ENCODE measurements at places on chromosomes 2 and 18.

GRCh38 chr2:170812710-170813600 lies 3.7 kb upstream of the GAD1 start:
- DNase-seq = no peak

DNA sequence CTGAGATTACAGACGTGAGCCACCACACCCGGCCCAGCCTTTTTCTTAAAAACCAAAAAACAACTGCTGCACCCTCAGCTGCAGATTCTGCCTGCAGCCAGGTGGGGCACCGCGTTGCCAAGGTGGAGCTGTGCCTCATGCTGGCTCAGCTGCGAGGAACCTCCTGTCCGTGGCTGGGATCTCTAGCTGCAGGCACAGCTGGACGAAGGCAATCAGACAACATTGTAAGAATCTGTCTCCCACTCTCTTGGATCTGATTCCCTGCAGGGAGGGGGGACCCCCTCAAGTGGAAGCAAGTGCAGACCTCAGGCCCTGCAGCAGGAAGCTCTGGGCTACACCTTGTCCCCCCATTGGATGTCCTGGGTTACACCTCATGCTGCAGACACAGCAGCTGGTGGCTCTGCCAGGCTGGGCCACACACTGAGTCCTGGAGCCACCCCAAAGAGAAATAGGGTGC lies 24.1 kb downstream of the CIDEA start:
- no peak for DNase-seq

- no peak for DNase-seq
Observed at GRCh38 chr18:13259701-13260100, 41.1 kb downstream of the LDLRAD4 start.

DNA sequence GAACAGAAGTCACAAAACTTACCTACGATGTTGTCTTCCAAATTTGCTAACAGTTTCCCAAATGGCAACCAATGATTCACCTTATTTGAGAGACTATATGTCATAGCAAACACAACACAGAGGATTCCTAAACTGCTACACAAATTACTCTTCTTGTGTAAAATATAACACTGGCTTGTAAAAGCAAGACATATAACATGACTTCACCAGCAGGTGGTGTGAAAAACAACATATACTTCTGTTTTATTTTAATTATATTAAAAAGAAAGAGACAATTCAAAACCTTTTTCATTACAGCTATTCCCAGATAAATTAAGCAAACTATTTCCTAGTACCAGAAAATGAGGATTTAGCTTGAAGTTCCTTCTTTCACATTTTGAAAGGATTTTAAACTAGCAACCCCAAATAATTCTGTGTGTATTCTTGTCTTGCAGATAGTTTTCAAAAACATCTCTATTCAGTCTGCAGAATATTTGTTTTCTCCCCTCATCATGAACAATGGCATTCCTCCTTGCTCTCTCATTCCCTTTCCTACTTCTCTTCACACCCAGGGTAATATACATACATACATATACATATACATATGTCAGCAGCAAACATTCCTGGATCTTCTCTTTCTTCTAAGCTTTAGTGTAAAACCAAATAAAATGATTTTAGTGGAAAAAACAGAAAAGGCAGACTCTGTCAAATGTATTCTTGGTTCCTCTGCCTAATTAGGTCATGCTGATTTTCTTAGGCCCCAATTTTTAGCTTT lies 62.1 kb downstream of the SCN3A start:
- no peak for DNase-seq

DNA sequence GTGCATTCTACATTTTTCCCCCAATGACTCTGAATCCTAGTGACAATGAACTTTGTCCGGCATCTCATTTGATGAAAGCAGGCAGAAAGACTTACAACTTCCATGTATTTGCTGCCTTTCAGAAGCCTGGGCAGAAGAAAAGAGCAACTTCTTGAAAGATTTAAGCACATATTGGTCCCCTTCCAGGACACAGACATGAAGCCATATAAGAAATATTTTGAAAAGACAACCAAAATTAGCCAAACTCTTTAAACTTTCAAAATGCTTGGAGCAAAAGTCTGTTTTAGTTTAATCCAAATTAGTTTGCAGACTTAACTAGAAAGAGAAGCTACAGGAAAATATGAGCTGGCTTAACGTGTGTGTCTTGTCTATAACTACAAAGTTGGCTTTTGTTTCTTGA lies 492.5 kb downstream of the NR4A2 start:
- DNase-seq = no peak

GRCh38 chr2:73987109-73987947 lies 2.6 kb downstream of the TET3 start:
- no peak for DNase-seq

GRCh38 chr18:4405965-4406364 lies 49.1 kb downstream of the DLGAP1 start:
- no peak for DNase-seq

- no peak for DNase-seq
Observed at GRCh38 chr2:237786936-237787335, 11.6 kb upstream of the RBM44 start.

DNA sequence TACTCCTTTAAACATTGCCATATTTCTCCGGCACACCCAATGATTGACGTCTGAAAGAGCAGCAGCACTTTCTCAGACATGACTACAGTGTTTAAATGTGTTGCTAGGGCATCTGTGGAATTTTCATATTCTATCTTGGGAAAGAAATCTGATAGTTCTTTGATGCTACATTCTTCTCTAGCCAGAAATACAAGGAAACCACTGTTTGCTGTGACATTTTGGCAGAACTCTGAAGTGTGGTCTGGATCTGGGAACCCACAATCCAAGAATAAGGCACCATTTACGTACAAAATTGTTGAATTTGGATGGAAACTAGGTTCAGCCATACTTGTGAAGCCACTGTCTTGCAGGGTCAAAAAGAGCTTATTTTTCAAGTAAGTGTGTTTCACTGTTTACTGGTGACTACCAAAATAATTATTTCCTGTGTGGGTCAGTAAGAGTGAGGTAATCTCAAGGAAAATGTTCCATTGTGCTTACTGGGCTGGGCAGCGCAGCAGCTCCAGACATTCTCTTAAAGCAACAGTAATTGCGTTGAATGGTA lies 21.3 kb upstream of the CD28 start:
- no peak for DNase-seq

- DNase-seq = no peak
Observed at GRCh38 chr2:100126201-100126600, 16.2 kb downstream of the AFF3 start.

- DNase-seq = peak; percentile 80
Observed at GRCh38 chr18:79395761-79396404, at the start of gene NFATC1. NFATC1 (plus strand) TSS chr18:79395930; CDS start chr18:79396225, 295 bp downstream.

DNA sequence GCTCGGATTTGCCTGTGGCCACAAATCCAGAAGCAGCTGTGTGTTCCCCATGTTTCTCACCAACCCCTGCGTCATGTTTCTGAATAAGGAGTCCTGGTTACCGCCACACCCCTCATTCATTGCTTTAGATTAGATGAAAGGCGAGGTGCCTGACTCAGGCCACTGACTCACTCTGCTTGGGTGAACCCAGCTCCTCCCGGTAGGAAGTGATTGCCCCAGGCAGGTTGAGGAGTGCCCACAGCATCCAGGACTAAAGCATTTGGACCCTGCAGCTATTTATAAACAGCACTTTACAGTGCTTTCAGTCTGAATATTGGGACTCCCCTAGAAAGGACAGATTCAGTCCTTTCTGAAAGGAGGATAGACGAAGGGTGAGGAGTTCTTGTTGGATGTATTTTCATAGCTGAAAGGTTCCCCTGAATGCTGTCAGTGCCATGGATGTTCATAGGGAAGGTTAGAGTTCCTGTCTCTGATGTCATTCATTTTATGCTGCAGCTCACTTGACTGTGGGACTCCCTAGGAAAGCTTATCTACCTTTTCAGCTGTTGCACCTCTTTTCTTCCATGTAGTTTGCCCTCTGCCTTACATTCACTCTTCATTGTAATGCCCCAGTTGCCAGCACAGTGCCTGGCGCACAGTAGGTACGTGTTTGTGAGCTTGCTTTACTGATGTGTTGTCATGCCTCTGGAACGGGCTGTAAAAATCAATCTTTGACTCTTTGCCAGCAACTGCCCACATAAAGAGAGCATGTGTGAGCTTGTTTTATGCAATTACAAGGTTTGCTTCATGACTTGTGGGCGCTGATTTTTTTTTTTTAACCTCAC lies 14.9 kb downstream of the ITGA6 start:
- peak; percentile 67 for DNase-seq

DNA sequence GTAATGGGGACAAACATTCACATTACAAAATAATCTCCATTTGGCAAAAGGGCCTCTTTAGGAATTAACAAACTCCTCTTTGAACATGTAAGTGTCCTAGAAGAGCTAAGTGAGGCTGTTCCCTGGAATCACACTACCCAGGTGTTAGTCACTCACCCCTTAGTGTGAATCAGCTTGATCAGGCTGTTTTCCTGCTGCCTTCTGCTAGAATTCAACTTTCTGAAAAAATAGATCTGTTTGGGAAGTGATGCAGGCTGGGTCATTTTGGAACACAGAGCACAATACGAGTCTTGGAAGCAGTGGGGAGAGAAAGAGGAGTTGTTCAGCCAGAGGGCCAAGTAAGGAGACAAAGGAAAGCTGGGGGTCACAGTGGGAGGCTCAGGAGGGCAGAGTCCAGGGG lies 40.0 kb downstream of the TTC32 start:
- DNase-seq = no peak

DNA sequence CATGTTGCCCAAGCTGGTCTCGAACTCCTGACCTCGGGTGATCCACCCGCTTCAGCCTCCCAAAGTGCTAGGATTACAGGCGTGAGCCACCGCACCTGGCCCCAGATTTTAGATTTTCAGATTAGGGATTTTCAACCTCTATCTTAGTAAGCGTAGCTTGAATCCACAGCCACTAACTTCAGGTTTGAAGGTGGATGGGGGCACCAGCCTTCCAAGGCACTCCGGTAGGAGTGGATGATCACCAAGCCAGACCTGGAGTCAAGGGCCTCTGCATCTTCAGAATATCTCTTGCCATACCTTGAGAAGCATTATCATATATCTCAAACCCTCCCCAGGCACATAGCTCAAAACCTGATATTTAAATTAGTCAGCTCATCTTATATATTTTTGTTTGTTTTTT lies 17.9 kb downstream of the GALM start:
- no peak for DNase-seq

DNA sequence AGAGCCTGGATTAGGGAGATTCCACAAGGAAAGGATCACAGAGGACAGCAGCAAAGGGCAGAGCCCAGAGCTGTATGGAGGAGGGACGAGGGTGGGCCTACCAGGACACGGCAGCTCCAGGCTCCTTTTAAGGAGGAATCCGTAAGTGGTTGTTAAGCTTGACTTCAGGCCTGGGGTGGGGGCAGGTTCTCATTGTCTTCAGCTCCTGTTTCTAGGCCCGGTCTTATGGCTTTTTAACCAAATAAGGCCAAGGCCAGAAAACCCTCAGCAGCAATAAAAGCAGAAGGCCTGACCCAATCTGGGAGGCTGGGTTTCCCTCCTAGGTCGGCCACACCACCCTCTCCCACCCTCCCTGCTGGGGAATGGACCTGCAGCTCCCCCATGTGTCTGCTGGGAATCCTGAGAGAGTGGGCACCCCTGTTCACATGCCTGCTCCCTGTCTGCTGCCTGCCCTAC lies 111.2 kb downstream of the PLB1 start:
- no peak for DNase-seq

DNA sequence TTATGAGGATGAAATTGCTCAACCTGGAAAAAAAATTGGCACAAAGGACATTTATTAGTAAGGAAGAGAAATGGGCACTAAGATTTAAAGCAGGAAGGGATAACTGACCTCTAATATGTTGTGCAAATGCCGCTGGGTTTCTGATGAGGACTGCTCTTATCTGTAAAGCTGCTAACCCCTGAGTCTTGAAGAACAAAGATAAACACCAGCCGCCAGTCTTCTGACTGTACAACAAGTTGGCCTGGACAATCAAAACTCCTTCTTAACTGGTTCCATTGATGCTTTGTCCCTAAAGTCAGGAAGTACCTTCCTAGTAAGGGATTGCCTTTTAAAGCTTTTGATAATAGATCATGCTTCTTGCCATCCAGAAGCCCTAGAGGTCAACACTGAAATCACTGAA lies 301.8 kb downstream of the TRIB2 start:
- no peak for DNase-seq

- DNase-seq = no peak
Observed at GRCh38 chr2:62672601-62673000, 32.9 kb upstream of the EHBP1 start.

- DNase-seq = no peak
Observed at GRCh38 chr2:103788951-103789350, 1027.1 kb downstream of the TMEM182 start.

DNA sequence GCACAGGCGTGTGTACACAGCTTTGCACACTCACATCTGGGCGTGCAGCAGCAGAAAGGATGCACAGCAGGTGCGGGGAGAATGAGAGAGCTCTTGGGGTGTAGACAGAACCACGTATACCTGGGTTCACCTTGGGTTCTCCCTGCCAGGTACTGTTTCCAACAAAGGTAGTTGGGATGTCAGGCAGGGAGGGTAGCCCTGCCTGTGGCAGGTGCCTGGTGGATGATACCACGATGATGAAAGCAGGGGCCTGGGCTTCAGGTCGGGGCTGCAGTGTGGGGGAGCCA lies 6.5 kb upstream of the ARID5A start:
- DNase-seq = no peak

DNA sequence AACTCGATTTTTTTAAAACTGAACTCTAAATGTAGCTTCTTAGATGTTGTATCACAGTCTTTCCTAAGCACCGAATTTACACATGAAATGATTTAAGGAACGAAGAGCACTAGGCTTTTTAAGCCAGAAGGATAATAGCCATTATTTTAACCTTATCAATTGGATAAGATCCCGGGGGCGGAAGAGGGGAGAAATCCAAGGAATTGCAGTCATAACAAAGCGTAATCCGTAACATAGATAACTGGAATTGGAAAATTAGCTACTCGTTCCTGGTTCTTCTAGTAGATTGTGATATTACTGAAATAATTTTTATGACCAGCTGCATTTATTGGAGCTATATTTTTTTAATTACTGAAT lies 988 bp upstream of the KANSL1L start:
- DNase-seq = no peak

GRCh38 chr18:58095222-58095621 lies 51.2 kb downstream of the NEDD4L start:
- no peak for DNase-seq

DNA sequence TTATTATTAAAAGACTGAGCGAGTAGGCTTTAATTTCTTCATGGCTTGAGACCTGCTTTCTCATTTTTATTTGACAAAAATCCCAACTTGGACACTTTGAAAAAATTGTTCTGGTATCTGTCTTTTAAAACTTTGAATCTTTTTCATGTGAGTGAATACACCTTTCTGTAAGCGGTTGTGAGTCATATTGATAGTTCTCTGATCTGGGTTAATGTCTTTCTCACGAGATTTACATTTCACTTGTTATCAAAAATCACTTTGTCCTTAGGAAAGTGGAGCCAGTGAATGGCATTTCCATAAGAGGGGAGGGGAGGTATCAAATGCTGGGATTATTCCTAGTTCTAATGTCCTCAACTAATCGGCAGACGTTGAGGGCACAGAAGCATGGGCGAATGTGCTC lies 36.3 kb downstream of the ATP9B start:
- DNase-seq = no peak

GRCh38 chr2:44549099-44549471 lies 187.3 kb downstream of the CAMKMT start:
- DNase-seq = no peak

GRCh38 chr2:128422571-128422970 lies 103.9 kb upstream of the HS6ST1 start:
- no peak for DNase-seq
